ENCODE measurements at places on chromosomes 6 and 20. TPM values are rescaled to one million over a fixed set of nuclear protein-coding genes. Genes with fewer than 3 reads are reported as not detected.

STMND1 gene
- not detected for total RNA-seq

BMP7 gene
- total RNA-seq, result 14.1 TPM

PDYN gene
- not detected for total RNA-seq

ULBP2 gene
- total RNA-seq, result not detected

ANKRD66 gene
- not detected for total RNA-seq

KCNK16 gene
- total RNA-seq, result not detected

TGM2 gene
- total RNA-seq, result 46.5 TPM

DNA sequence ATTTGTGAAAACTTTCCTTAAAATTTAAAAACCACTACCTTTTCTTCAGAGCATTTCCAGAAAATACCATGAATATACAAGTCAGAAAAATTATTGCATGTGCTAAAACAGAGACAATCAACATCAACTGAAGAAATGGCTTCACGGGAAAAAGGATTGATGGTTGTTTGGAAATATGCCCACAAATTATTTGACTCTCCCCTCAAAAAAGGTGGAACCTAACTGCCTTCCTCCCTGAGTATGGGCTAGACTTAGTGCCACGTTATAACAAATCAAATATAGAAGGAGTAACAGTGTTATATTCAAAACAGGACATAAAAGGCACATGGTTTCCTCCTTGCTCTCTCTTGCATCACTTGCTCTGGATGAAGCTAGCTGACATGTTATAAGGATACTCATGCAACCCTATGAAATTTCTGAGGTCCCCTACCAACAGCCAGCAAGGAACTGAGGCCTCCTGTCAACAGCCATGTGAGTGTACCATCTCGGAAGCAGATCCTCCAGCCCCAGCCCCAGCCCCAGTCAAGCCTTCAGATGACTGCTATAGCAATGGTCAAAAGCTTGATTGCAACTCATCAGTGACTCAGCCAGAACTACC, 8.4 kb downstream of the BTBD9 start:
- no peaks in the 10 kb centered on the region for H3K27me3 ChIP-seq
- no peak overlapping the region for H3K4me3 ChIP-seq
- H3K36me3 ChIP-seq, result no peaks in the 10 kb centered on the region
- DNase-seq, result no peak

GRCh38 chr20:8385247-8385646, 253.2 kb downstream of the PLCB1 start:
- H3K36me3 ChIP-seq, result no peaks in the 10 kb centered on the region
- no peak for DNase-seq
- H3K27me3 ChIP-seq, result no peaks in the 10 kb centered on the region
- peaks cover 10% of the 10 kb centered on the region for H3K4me1 ChIP-seq
- H3K27ac ChIP-seq, result no peak overlapping the region

DNA sequence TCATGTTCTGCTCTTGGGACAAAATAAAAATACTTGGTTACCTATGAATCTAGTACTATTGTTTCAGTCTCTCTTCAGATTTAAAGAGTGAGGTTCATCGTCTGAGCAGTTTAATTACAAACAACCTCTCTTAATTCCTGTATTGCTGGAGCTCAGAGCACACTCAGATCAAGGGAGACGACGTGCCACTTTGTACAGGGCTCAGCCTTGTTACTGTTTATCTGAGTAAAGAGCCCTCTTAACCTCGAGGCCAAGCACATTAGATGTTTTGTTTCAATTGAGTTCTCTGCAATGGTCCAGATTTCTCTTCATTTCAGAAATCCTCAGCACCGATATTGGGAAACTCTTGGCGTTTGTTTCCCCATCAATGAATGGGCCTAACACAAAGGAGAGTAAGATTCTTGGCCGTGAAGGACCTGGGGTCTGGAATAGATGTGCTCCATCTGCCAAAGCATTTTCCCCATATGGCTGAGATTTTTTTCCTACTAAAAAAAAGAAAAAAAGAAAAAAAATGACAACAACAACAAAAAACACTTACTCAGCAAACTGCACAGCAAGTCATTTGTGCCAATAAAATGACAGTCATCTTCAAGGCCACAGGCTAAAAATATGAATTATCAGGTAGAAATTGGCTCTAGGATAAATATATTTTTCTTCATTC, 82.6 kb upstream of the CCN6 start:
- H3K4me1 ChIP-seq, result no peaks in the 10 kb centered on the region
- H3K36me3 ChIP-seq, result no peaks in the 10 kb centered on the region
- no peak overlapping the region for H3K4me3 ChIP-seq
- DNase-seq, result no peak
- no peak overlapping the region for H3K27ac ChIP-seq
- no peaks in the 10 kb centered on the region for H3K27me3 ChIP-seq

GRCh38 chr6:133114973-133115372, 126.2 kb upstream of the EYA4 start:
- H3K27me3 ChIP-seq, result no peaks in the 10 kb centered on the region
- H3K4me3 ChIP-seq, result no peak overlapping the region
- no peak for DNase-seq

GRCh38 chr6:89375427-89376267, 23.1 kb upstream of the UBE2J1 start:
- DNase-seq, result no peak
- H3K27me3 ChIP-seq, result no peaks in the 10 kb centered on the region
- H3K36me3 ChIP-seq, result no peaks in the 10 kb centered on the region
- no peak overlapping the region for H3K4me3 ChIP-seq
- H3K27ac ChIP-seq, result no peak overlapping the region
- no peaks in the 10 kb centered on the region for H3K4me1 ChIP-seq

GRCh38 chr20:51190783-51191180, 167.9 kb upstream of the KCNG1 start:
- no peaks in the 10 kb centered on the region for H3K4me1 ChIP-seq
- H3K36me3 ChIP-seq, result no peaks in the 10 kb centered on the region
- H3K27me3 ChIP-seq, result peaks cover under 1% of the 10 kb centered on the region
- H3K4me3 ChIP-seq, result no peak overlapping the region
- no peak overlapping the region for H3K27ac ChIP-seq

DNA sequence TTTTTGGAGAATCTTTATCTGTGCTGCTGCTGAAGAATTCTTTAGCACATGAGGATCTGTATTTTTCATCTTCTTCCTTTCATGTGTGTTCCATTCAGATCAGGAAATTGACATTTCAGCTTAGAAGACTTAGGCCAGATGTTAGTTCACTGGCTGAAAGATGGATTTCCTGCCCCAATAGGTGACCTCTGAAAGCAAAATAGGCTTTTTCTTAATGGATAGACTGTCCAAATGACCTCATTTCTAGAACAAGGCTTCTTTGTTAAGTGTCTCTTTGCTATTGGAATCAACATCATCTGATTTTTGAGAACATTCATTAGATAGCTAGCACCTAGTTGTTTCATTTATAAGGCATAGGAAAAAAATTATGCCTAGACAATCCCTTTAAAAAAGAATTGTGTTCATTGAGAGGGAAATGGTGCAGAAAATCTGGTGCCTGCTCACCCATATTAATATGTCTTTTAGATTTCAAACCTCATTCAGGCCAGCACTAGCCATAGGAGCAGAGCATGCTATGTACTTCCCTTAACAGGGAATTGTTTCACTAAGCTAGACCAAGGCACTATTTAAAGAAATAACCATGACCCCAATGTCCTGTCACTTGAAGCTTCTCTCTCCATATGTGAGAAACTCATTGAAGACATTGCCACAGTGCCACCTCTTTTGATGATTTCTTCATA, 13.6 kb upstream of the SASH1 start:
- no peak for DNase-seq
- no peaks in the 10 kb centered on the region for H3K27me3 ChIP-seq
- H3K36me3 ChIP-seq, result no peaks in the 10 kb centered on the region
- no peak overlapping the region for H3K4me3 ChIP-seq

DNA sequence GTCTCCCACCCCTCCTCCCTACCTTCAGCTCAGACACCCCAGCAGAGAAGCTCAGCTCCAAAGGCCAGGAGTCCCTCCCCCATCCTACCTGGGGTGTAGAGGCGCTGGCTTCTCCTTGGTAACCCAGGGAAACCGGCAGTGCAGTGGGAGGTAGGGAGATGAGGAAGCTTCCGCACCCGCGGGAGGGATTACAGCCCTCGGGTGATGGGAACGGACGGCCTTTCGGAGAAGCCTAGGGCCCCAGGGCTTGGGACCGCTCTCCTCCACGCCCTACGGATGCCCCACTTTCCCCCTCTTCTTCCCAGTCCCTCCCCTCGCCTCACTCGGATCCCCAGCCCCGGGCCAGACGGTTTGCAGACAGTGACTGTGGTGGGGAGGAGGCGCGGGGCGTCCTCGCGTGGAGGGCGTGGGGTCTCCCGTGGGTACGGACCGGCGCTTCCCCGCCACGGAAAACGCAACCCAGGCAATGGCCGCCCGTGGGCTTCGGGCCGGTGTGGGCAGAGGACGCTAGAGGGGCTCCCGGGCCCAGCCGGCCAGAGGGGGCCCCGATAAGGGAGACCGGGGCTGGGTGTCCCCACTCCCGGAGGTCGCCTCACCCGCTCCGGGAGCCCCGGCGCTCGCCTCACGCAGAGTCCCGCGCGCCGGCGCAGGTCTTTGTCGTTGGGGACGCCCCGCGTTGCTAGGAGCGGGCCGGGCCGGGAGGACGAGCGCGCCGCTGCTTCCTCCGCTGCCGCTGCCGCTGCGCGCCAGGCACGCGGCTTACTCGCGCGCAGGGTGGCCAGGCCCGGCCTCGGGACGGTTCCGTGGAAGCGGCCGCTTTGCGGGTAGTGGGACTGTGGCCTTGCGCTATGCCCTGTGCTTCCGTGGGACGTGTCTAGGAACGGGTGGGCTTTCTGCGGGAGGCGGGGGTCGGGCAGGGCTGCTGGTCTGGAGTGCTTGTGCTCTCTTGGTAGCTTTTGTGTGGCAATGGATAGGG, 15.8 kb downstream of the AARS2 start:
- no peak for DNase-seq
- H3K27me3 ChIP-seq, result peaks cover 51% of the 10 kb centered on the region
- peak overlapping the region; percentile 32 for H3K4me3 ChIP-seq
- H3K27ac ChIP-seq, result no peak overlapping the region
- no peaks in the 10 kb centered on the region for H3K4me1 ChIP-seq

DNA sequence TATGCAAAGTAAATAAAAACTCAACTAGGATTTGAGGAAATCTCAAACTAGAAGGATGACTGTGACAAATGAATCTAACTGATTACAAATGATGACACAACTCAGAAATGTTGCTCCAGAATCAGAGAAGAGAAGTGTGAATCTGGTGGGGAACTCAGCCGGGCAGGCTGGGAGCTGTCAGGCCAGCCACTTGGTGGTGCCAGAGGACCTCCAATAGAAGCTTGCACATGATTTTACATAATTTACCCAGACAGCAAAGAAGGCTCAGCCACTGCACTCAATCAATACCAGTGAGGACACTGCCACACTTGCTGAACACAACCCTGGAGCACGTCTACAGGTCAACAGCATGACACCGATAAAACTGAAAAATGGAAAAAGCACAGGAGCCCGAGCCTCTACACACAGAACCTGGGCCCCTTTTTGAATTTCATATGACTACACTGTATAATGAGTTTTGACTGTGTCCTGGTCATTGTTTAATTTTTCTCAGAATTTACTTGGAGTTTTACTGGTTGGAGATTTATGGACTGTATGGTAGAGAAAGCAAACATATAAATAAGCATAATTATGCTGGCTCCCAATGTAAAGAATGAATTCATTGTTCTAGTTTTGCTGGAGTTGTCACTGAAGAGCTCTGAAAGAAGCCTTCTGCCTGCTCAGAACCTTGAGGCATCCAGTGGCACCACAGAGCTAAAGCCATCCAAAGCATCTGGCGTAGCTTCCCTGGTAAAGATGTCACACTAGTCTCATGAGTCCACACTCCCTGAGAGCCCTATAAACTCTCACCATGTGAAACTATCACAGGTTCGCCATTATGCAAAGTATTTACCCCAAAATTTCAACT, 296.5 kb downstream of the THBS2 start:
- no peak overlapping the region for H3K4me3 ChIP-seq
- no peaks in the 10 kb centered on the region for H3K36me3 ChIP-seq
- H3K27ac ChIP-seq, result no peak overlapping the region
- no peaks in the 10 kb centered on the region for H3K27me3 ChIP-seq

- H3K27me3 ChIP-seq, result no peaks in the 10 kb centered on the region
- DNase-seq, result no peak
- no peaks in the 10 kb centered on the region for H3K36me3 ChIP-seq
- no peak overlapping the region for H3K27ac ChIP-seq
Observed at GRCh38 chr20:58169450-58169849, 59.0 kb downstream of the ANKRD60 start.

DNA sequence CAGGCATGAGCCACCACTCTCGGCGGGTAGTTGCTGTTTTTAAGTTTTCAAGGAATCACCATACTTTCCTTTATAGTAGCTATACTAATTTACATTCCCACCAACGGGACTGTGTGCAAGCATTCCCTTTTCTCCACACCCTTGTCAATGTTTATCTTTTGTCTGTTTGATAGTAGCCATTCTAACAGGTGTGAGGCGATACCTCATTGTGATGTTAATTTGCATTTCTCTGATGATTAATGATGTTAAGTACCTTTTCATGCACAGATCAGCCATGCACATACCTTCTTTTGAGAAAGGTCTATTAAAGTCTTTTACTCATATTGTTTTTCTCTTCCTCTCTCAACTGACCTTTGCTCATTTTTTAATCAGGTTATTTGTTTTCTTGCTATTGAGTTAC, 43.0 kb upstream of the CCND3 start:
- H3K4me3 ChIP-seq, result no peak overlapping the region
- no peak for DNase-seq
- no peaks in the 10 kb centered on the region for H3K27me3 ChIP-seq
- H3K36me3 ChIP-seq, result no peaks in the 10 kb centered on the region
- H3K27ac ChIP-seq, result no peak overlapping the region

DNA sequence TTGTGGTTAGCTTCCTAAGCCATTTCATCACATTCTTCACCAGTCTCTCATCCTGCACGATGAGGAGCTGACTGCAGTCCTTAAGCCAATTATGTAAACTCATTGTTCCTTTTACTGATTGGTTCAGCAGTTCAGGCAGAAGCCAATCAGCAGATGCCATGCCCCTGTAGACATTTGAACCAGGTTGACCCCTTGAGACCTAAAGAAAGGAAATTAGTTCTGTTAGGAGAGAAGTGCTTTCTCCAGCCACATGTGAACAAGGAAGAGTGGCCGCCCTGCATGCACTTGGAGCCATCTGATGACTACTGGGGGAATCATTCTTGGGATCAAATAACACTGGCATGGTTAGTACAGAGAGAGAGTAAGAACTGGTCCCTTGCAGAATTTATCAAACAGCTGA, 535.2 kb upstream of the ID4 start:
- no peak overlapping the region for H3K27ac ChIP-seq
- no peaks in the 10 kb centered on the region for H3K27me3 ChIP-seq
- no peaks in the 10 kb centered on the region for H3K4me1 ChIP-seq
- H3K36me3 ChIP-seq, result no peaks in the 10 kb centered on the region
- no peak for DNase-seq
- H3K4me3 ChIP-seq, result no peak overlapping the region

DNA sequence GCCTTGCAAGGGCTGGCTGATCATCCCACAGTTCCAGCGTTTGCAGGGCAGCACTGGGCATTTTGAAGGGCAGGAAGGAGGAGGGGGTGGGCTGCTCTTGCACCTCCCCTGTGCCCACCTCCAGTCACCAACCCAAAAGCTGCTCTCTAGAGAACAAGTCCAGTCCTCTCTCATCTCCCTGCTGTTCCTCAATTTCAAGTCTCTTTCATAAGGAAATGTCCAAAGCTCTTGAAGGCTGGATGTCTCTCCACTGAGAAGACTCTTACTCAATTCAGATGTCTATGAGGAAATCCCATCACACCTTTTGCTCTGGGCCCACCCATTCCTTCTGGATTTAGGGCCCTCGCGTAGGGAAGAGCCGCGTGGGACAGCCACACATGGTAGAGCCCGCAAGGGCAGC, 31.7 kb downstream of the WRNIP1 start:
- peaks cover 7% of the 10 kb centered on the region for H3K4me1 ChIP-seq
- H3K27me3 ChIP-seq, result no peaks in the 10 kb centered on the region
- no peak overlapping the region for H3K4me3 ChIP-seq
- H3K36me3 ChIP-seq, result peaks cover 11% of the 10 kb centered on the region
- no peak overlapping the region for H3K27ac ChIP-seq
